K562 (cell line): ENCODE measurements at places on chromosomes 12 and 14.

DNA sequence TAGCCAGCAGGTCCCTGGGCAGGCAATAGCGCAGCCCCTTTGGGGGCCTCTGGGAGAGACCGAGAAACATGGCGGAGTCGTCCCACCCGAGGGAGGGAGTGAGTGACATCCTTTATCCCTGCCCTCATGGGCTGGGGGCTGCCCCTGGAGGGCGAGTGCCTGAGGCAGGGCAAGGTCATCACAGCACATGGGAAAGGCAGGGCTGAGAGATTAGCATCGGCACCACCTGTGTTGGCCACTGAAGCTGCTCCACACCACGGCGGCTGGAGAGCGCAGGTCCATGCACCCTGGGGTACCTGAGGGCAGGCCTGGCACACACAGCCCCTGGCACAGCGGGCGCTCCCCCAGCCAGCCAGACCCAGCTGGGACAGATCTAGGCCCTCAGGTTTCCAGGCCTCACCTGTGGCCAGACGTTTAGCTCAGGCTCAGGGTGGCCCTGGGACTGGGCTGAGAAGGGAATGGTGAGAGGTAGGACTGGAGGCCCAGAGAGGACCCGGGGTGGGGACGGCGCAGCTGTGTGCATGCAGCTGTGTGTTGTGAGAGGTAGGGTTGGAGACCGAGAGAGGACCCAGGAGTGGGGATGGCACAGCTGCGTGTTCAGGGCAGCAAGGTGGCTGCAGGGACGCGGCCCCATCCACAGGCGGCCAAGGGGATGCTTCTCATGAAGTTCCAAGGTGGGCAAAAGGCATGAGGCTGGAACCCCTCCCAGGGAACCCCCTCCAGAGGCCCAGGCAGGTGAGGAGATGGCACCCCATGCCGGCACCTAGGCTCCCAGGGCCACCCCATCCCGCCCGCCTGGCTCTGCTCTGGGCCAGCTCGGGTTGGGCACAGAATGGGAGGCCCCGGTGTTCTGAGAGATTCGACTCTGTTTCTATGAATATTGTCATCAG, 74.1 kb downstream of the KIF26A start:
- no peak for DNase-seq

GRCh38 chr12:39392154-39392925, 50.6 kb downstream of the KIF21A start:
- no peak for DNase-seq

DNA sequence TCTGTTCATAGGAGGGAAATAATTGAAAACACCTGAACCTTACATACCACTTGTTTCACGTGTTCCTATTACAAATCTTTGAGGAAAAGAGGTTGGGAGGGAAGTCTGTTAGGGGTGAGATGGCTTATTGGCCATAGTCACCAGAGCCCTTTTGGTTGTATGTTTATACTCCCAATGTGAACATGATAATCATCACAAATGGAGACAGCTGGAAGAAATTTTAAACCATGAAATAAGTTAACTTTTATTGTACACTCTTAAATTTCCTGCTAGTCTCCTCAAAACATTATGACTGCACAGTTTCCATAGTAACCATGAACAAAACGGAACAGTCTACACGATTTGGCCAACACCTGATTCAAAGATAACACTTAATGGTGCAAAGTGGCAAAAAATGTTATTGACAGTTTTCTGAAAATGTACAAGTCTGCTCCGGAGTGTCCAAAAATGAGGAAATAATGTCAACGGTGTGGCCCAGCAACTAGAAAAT, 56.9 kb downstream of the LMNTD1 start:
- DNase-seq: no peak

- no peak for DNase-seq
Observed at GRCh38 chr12:15982071-15982470, 70.9 kb downstream of the DERA start.

DNA sequence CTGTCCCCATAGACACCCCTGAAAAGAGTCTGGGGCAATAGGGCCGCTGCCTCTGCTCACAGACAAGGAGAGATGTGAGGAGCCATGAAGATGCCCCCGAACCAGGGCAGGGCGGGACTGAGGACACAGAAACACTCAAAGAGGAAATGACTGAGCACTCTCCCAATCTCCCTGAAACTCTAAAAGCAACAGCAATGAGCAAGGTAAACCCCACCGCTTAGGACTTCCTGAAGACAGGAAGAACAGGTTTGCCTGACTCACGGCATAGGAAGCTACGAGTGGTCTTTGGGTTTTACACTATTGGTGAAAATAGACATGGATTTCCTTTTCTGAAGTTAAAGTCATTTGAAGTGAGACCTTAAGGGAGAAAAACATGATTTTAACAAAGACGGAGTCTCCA, 32.5 kb downstream of the STX2 start:
- DNase-seq: no peak
